ENCODE measurements at places on chromosomes 16 and 17.

- no peak for DNase-seq
Observed at GRCh38 chr16:23072769-23073549, 76.3 kb downstream of the USP31 start.

- DNase-seq, result no peak
Observed at GRCh38 chr17:50260501-50260911, 13.8 kb upstream of the TMEM92 start.

- DNase-seq, result no peak
Observed at GRCh38 chr16:76565542-76565941, 288.3 kb downstream of the CNTNAP4 start.

DNA sequence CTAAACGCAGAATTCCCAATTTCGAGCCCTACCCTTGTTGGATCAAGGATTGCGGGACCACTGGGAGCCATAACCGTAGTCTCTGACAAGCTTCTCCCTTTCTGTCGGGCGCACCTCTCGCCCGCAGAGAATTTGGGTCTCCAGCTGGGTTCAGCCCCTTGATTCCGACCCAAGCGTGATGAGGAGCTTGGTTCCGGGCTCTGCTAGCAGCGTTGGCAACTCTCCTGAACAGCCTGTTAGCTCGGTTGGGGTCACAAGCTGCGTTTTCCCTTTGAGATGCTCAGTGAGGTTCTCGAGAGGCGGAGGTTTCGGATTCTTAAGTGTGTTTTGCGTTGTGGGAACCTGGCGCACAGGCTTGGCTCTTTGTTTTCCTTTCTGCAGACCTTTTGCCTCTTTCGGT lies 655 bp downstream of the ATXN1L start:
- peak; percentile 4 for DNase-seq

GRCh38 chr16:17629936-17630335 lies 159.2 kb upstream of the XYLT1 start:
- no peak for DNase-seq

- no peak for DNase-seq
Observed at GRCh38 chr16:86229866-86230656, 280.3 kb upstream of the FOXF1 start.

GRCh38 chr16:5216441-5217080 lies 119.0 kb upstream of the EEF2KMT start:
- no peak for DNase-seq

GRCh38 chr17:27520491-27521185 lies 64.4 kb downstream of the KSR1 start:
- DNase-seq, result no peak

GRCh38 chr17:51992864-51993416 lies 165.6 kb downstream of the CA10 start:
- DNase-seq, result no peak

- DNase-seq, result no peak
Observed at GRCh38 chr17:8447799-8448198, 12.1 kb downstream of the NDEL1 start.
